Esophagus muscularis mucosa (tissue), 4 donors: ENCODE measurements at places on chromosomes 3 and 15. TPM values are rescaled to one million over a fixed set of nuclear protein-coding genes. Genes with fewer than 3 reads are reported as not detected.

DNA sequence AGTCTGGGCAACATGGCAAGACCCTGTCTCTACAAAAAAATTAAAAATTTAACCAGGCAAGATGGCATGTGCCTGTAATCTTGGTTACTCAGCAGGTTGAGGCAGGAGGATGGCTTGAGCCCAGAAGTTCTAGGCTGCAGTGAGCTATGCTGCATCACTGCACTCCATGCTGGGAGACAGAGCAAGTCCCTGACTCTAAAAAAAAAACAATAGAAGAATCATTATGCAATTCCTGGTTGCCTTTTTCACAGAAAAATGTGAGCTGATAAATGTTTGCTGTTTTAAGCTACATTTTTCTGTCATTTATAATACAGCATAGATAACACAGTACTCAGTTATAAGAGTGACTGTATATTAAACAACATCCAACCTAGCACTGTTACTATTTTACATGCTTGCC is 148.8 kb downstream of the SCAPER start:
- H3K36me3 ChIP-seq = peaks cover 32% of the 10 kb centered on the region
- no peaks in the 10 kb centered on the region for H3K4me1 ChIP-seq
- no peak overlapping the region for H3K4me3 ChIP-seq
- H3K27ac ChIP-seq = no peak overlapping the region

- no peaks in the 10 kb centered on the region for H3K36me3 ChIP-seq
- no peaks in the 10 kb centered on the region for H3K27me3 ChIP-seq
- peak overlapping the region; percentile 74 for H3K27ac ChIP-seq
Measured at GRCh38 chr3:133475245-133476010, 75.6 kb downstream of the BFSP2 start.

DNA sequence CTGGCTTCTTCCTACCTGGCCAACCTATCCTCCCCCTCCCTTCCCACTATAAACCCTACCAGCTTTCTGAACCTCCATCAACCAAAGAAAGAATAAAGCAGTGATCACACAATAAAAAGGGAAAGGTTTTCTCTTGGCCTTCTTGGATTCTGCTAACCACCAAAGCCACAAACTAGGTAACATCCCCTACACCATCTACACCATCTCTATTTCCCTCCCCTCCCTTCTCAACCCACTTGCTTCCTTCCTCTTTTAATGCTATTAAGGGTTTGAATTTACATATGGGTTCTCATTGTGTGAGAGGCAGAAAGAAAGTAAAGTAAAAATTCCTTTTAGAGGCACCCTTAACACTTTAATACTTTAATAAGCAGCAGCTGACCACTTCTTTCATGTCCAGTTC is 25.8 kb upstream of the RSL24D1 start:
- no peak overlapping the region for H3K27ac ChIP-seq
- DNase-seq = no peak
- no peak overlapping the region for H3K4me3 ChIP-seq
- H3K27me3 ChIP-seq = no peaks in the 10 kb centered on the region
- H3K36me3 ChIP-seq = no peaks in the 10 kb centered on the region
- H3K4me1 ChIP-seq = no peaks in the 10 kb centered on the region

DNA sequence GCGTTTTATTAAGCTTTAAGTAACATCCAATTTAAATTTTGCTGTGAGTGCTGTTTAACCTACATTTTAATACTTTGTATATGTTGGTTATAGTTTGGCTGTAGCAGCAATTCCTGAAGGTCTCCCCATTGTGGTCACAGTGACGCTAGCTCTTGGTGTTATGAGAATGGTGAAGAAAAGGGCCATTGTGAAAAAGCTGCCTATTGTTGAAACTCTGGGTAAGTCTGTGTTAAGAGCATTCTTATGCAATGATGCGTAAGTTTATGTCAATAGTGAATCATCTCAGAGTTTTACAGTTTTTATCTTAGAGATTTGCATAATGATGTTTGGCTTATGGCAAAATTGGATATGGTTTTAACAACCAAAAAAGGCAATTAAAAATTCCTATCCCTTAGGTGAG is 62.7 kb downstream of the ASTE1 start:
- H3K4me1 ChIP-seq = no peaks in the 10 kb centered on the region
- no peak overlapping the region for H3K27ac ChIP-seq
- no peak overlapping the region for H3K4me3 ChIP-seq

DNA sequence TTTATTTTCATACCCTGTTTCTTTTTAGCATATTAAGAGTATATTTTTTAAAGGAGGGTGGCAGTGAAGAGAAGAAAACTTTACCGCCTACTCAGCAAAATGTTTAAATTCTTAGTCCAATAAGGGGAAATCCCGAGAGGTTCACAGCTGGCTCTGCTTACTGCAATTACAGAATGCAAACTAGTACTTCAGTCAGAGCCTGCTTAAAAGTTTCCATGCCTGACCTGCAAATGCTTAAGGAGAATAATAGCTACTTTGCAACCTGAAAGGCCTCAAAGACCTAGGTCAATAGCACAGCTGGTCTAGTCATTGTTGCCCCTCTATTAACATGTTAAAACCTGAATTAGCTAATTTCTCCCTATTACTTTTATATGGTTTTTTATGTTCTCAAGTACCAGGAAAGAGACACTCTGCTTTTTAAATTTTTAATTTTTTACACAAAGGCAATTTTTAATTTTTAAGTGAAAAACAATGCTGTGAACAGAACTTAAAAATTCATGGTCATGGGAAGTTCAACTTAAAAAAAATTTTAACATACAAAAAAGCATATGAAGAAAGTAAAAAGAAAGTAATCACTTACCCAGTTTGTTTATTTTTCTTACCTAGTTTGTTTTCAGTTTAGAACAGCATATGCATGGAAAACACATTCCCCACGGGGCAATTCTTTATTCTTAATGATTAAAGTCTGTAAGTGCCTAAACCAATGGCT is 79.2 kb downstream of the P3H2 start:
- no peak overlapping the region for H3K4me3 ChIP-seq
- H3K4me1 ChIP-seq = peaks cover 47% of the 10 kb centered on the region
- no peak for DNase-seq
- no peaks in the 10 kb centered on the region for H3K27me3 ChIP-seq
- no peaks in the 10 kb centered on the region for H3K36me3 ChIP-seq

DNA sequence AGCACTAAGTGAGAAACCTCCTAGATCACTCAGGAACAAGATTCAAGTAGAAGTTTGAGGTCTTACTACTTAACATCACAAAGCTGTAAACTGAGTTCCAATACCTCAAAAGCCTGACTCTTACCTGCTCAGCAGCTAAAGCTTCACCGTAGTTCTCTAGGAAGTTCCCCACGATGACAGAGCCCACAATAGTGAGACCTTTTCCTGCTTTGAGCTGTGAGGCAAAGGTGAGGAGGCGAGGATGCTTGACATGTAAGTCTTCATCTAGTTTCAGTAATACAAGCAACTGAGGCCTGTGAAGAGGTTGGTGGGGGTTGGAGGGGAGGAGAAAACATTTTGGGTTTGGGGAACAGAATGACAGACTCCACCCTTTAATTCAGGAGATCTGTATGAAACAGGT is 15.7 kb downstream of the EMC4 start:
- H3K27ac ChIP-seq = no peak overlapping the region
- H3K4me1 ChIP-seq = no peaks in the 10 kb centered on the region
- no peaks in the 10 kb centered on the region for H3K27me3 ChIP-seq
- DNase-seq = no peak
- no peak overlapping the region for H3K4me3 ChIP-seq

DNA sequence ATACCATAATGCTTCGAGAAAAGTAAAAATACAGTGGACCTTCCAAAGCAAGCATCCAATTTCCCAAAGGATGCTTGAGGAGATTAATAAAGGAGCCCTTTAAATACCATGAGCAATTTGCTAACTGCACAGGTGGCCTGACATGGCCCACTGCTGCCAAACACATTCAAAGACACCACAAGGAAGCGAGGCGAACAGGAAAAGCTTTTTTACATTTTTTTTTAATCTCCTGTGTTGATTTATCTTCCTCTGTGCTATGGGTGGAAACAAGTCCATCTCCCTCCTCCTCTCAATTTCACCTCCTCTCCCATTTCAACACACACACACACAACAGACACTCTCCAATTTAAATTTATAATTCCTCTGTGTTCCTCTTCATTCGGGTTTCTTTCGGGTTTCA is 243.4 kb downstream of the IGSF11 start:
- no peaks in the 10 kb centered on the region for H3K27me3 ChIP-seq
- H3K36me3 ChIP-seq = no peaks in the 10 kb centered on the region
- DNase-seq = no peak
- no peaks in the 10 kb centered on the region for H3K4me1 ChIP-seq
- no peak overlapping the region for H3K4me3 ChIP-seq

- peak overlapping the region; percentile 64 for H3K27ac ChIP-seq
- DNase-seq = no peak
- H3K4me1 ChIP-seq = peaks cover 31% of the 10 kb centered on the region
- H3K27me3 ChIP-seq = no peaks in the 10 kb centered on the region
- H3K4me3 ChIP-seq = no peak overlapping the region
- H3K36me3 ChIP-seq = no peaks in the 10 kb centered on the region
Measured at GRCh38 chr3:167814441-167814951, 79.0 kb downstream of the SERPINI1 start.

DNA sequence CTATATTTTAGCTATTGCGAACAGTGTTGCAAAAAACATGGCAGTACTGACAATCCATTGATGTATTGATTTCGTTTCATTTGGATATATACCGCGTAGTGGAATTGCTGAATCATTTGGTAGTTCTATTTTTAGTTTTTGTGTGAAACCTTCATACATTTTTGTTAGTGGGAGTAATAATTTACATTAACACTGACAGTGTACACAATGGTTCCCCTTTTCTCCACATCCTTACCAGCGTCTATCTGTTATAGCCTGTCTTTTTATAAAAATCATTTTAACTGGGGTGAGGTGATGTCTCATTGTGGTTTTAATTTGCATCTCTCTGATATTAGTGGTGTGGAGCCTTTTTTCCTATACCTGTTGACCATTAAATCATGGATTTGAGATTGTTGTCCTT is 392.4 kb upstream of the ALCAM start:
- H3K36me3 ChIP-seq = no peaks in the 10 kb centered on the region
- no peaks in the 10 kb centered on the region for H3K4me1 ChIP-seq
- no peak for DNase-seq
- no peak overlapping the region for H3K4me3 ChIP-seq
- no peak overlapping the region for H3K27ac ChIP-seq

Gene SPINT1
- total RNA-seq = 2.5 TPM

Gene ATP13A5
- not detected for total RNA-seq

Gene SPTBN5
- total RNA-seq = 0.17 TPM
